ENCODE measurements at places on chromosomes 1 and 21. TPM values are rescaled to one million over a fixed set of nuclear protein-coding genes. Genes with fewer than 3 reads are reported as not detected.
A peak's percentile ranks its signal among the peaks of the same experiment; 100 is the strongest.

SIM2 gene
- 0.05 TPM for total RNA-seq

LCE1D gene
- total RNA-seq, result not detected

DNA sequence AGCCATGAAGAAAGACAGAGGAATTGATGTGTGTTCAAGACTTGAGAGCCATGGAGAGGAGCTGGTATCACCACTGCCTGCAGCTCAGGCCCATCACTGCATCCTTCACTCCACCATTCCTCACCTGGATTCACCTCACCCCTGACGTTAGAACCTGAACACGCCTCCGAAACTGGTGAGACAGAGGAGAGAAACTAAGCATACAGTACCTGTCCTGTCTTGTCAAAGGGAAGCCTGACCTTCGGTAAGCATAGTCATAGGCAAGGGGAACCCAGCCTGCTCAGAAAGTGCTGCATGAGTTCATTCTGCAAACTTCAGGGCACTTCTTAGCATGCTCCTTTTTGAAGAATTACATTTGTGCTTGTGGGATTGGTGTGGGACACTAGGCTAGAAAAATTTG lies 425.8 kb downstream of the DSCAM start:
- no peak for DNase-seq

DNA sequence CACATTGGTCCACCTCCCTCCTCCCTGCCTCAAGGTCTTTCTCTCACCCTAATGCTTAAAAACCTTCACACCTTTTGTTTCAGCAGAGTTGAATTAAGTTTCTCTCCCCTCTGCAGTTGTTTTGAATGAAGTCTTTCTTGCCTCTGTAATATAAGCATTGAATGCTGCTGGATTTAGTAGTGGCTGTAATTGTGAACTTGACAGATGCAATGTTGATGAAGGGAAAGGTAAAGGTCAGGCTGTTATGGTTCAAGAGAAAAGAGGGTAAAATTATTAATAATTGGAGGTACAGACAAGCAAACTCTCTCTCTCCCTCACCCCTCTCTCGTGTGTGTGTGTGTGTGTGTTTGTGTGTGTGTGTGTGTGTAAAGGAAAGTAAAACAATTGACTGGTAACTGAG lies 509.8 kb downstream of the AMY1C start:
- DNase-seq, result no peak

- DNase-seq, result no peak
Observed at GRCh38 chr1:15401391-15402055, 8.2 kb upstream of the EFHD2 start.

DNA sequence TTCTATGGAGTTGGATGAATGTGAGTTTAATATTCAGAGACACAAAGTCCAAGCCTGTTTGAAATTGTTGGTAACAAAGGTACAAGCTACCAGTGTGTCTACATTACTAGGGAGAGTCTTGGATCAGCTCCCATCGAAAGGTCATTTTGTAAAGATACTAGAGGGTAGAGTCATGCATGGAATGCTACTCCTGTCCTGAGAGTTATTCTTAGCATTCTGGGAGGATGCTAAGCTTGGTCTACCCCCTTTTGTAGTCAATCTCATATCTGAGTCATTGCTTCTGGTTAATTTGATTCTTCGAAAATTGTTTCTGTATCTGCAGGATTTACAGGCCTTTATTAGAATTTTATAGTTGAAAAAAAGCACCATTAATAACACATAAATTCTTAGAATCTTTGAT lies 240.2 kb downstream of the ST6GALNAC3 start:
- no peak for DNase-seq

- DNase-seq, result peak; percentile 10
Observed at GRCh38 chr21:42073145-42074099, 2.3 kb downstream of the UMODL1 start.
